Peyer's patch (tissue), 4 donors: ENCODE measurements at places on chromosomes 11 and 22.

- peak; percentile 40 for DNase-seq
Observed at GRCh38 chr11:74008373-74009229, at the start of gene UCP3. Gene UCP3, minus strand, starts transcription at chr11:74009085. Its CDS starts 2,043 bp downstream, at chr11:74007042.

- DNase-seq = no peak
Observed at GRCh38 chr11:42923651-42924050, 388.1 kb upstream of the API5 start.

DNA sequence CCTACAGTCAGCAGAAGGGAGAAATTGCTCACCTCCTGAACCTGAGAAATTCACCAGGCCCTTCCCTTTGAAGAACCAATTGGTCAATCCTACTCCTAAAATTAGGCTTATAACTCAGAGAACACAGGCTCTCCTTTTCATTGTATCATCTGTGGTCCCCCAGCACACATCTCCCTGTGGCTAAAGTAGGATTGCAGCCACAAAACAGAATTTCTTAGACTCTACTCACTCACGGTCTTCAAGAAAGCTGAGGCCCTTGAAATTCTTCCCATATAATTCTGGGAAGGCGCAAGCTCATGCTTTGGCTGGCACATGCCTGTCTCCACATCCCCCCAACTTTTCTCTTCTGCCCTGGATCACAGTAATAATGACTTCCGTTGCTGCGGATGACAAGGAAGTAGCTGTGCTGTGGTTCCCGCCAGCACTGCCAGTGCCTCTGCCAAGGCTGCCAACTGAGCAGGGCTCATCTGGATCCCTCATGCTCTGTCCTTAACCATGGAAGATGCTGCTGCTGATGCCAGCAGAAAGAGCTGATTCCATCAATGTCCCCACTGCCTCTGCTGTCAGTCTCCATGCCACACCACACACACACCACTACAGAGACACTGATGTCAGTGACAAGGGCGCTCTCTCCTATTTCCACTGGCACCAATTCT, 200.6 kb upstream of the POU2AF2 start:
- DNase-seq = no peak

GRCh38 chr22:45285263-45286058, 712 bp downstream of the UPK3A start:
- no peak for DNase-seq

- no peak for DNase-seq
Observed at GRCh38 chr11:95584589-95584988, 205.0 kb downstream of the FAM76B start.

GRCh38 chr11:9757809-9758636, 94.1 kb downstream of the SWAP70 start:
- peak; percentile 91 for DNase-seq

DNA sequence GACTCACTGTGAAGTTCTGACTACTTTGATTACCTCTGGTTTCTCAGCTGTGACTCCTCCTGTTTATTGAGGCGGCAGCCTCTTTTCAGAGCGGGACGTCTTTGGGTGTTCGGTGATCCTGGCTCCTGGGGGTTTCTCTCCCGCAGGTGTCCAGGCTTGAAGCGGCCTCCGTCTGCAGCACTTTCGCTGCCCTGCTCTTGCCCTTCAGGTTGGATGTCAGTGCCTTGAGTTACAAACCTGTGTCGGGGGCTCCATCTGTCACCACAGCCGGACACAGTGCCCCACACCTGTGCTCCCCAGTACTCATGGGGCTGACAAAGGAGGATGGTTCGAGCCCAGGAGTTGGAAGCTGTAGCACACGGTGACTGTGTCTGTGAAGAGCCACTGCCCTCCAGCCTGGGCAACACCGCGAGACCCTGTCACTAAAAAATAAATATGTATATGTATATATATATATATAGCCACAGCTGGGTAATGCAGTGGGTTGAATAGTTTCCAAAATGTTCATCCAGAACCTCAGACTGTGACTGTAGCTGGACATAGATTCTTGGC, 104.1 kb downstream of the BRD1 start:
- DNase-seq = no peak
